ENCODE measurements at places on chromosomes 12 and 14.

- DNase-seq, result no peak
These were observed 253.7 kb downstream of the GRIN2B start for GRCh38 chr12:13727707-13728195.

DNA sequence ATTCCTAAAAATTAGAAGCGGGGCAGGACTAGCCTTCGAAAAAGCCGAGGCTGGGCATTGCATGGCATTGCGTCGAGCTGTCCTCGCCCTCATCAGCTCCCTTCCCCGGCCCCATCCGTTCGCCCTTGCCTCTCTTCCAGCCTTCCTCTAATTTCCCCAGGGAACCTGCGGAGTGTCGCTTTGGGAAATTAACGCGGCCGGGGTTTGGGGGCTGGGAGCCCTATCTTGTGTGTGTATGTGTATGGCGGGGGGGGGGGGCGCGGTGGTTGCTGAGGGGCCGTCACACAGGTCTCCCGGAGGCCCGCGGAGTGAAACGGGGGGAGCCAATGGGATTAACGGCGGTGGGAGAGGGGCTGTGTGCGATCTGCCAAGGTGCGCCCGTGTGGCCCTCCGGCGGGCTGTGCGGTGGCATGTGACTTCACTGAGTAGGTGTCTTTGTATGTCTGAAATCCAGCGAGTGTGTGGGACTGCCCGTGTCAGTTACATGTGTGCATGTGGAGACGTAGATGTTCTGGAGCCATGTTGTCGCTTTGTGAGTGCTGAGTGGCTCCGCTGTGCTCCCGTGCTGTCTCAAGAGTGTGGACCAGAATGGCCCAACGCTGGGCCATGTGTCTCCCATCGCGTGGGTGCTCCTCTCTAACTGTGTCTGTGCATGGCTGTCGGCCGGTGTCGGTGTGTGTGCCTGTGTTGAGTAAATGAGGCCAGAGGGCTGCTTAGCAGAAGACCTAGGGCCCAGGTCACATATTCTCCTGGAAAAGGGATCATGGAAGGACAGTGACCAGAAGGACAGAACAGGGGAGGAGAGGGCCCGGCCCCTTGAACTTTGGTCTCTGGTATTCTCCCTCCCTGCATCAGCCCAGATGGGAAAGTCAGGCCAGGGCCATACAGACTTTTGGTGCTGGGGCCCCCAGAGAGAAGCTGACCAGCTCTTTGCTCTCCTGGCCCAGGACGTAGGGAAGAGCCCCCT is 1.5 kb downstream of the PTMS start:
- no peak for DNase-seq

GRCh38 chr12:104750061-104750460 is 208.0 kb downstream of the SLC41A2 start:
- peak; percentile 82 for DNase-seq

- no peak for DNase-seq
These were observed 48.9 kb upstream of the C14orf180 start for GRCh38 chr14:104530646-104531045.

DNA sequence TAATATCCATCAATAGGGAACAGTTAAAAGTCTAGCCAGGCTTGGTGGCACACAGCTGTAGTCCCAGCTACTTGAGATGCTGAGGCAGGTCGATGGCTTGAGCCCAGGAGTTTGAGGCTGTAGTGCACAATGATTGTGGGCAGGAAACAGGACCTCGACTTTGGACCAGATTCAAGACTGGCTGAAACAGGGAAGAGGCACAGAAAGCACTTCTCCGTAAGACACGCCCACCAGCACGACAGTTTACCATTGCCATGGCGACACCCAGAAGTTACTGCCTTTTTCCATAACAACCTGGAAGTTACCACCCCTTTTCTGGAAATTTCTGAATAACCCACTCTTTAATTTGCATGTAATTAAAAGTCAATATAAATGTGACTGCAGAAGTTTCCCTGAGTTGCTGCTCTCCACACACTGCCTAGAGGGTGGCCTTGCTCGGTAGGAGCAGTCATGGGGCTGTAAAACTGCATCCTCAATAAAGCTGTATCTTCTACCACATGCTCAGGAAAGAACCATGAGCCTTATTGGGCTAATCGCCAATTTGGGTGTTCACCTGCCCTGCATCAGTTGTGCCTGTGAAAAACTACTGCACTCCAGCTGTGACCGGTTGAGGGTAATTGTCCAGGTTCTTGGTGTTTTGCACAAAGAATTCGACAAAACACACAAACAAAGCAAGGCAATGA is 4.6 kb upstream of the LRRC23 start:
- DNase-seq, result no peak

DNA sequence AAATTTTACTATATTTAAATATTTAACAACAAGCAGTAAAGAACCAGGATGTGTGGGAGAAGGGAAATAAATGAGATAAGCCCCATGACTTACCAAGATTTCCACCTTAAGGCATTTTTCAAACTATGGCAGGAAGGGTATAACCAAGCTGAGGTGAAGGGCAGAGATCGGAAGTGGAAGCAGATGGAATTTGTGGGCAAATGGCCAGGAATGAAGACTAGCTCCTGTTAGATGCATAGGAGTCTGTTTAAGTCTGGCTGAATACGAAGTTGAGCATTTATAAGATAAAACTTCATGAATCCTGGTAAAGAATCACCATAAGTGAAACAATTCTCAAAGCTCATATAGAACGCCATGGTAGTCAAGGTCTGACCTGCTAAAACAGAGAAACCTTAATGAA is 163.5 kb downstream of the DIO2 start:
- no peak for DNase-seq

GRCh38 chr12:13562915-13563742 is 366.6 kb downstream of the EMP1 start:
- DNase-seq, result no peak

DNA sequence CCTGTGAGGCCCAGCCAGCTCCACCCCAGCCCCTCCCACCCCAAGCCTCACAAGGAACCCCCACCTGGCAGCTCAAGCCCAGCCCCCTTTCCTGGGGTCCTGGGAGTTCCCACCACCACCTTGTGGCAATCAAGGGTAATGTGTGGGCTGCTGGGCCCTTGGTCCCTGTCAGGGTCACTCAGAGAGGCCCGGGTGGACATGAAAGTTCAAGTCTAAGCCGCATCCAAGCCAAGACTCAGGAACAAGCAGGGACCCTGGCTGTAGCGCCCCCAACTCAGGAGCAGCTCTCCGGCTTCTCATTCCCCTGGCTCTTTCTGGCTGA is 106.4 kb upstream of the C14orf180 start:
- no peak for DNase-seq

DNA sequence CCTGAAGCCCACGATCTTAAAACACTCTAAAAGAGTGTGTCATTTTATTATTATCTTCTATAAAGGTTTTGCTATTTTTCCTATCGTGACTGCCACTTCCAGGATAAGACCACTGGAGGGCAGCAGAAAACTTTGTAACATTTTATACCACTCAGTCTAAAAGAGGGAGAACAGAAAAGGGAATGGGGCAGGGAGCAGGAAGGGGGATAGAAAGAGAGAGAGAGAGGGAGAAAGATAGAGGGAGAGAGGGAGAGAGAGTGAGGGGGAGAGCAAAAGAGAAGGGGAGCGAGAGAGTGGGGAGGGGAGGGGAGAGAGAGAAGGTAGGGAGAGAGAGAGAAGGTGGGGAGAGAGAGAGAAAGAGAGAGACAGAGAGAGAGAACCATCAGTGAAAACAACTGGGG is 2.0 kb upstream of the ART4 start:
- DNase-seq, result no peak

DNA sequence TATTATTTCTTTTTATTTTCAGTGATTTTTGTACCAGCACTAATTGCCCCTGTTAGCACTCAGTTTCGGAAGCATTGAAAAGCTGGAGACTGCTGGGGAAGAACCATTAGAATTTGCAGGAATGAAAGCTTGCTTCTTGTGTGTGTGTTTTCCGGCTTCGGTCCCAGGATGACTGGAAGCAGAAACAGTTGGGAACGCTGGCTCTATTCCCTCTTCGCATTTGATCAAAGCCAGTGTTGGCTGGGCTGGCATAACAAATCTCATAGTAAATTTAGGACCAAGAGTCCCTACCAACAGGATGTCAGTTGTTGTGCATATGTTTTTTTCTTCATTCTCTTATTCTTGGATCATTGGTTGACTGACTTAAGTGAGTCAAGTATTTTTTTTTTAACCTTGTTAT is 53.6 kb upstream of the TRAF3 start:
- DNase-seq, result no peak

DNA sequence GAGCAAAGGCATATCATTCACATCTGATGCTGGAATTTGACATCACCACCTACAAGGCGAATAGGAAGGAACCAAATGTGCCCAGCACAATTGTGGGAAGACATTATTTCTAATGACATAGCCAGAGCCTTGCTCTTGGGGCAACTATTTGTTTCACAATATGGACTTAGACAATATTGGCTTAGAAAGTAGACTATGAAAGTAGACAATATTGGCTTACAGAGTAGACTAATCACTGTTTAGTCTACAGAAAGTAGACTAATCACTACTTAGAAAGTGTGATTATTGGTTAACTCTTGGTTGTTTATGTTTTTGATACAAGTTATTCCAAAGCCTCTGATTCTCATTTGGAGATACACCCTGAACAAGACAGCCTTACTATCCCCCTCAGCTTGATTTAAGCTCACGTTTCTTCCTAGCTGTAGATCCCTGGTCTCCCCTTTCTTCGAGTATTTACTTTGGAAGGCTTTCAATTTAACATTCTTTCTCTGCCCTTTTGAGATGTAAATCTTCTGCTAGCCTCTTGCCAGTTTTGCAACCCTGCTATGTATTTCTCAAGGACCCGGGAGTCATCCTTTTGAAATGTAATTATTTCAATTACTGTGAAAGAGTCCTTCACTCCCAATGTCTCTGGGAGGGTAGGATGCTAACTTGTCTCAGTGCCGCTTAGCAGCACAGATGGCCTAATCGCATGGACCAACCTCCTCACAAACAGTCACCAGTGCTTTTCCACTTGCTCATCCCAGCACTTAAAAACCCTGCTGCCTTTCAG is 843.2 kb downstream of the GALC start:
- DNase-seq, result no peak

GRCh38 chr12:11609045-11609444 is 40.4 kb upstream of the ETV6 start:
- no peak for DNase-seq

DNA sequence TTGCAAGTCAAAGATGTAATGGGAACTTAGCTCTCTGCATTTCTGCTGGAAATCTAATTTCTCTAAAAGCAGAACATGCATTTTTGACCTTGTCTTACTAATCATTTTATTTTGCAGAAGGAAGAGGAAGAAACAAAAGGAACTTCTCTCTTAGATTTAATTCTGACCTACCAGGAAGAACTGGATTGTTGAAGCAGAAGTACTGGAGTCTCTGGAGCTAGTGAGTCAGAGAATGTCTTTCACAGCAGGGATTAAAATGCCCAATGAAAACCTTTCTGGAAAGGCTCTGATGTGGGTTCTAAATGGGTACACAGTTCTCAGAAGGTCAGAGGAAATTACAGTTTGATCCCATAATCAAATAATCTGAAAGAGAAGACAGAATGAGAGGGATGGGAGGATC is 70.8 kb upstream of the GNG2 start:
- no peak for DNase-seq

- no peak for DNase-seq
These were observed 311.0 kb downstream of the NELL2 start for GRCh38 chr12:44565163-44565562.

DNA sequence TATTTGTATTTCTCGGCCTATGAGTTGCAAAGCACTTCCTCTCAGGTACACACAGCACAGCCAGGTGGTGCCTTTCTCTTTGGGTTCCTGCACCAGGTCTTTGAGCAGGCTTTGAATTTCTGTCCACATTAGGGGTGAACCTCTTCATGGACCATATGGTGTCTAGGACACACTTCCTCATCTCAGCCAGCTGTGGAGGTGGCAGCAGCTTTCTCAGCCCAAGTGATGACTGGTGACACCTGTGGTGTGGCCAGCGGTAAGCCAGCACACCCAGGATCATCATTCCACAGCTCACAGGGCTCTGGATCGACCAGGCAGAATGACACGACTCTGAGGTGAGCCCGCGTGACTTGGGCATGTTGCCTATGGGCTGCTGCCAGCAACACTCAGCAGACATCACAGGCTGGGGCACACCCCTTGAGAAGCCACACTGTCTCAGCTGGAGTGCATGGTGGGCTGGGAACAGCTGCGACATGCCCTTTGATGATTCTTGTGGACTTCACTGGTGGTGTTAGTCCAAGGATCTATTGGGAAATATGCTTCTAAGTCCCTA is 36.8 kb downstream of the SLC5A8 start:
- no peak for DNase-seq
